ENCODE measurements at places on chromosomes 13 and 19.

DNA sequence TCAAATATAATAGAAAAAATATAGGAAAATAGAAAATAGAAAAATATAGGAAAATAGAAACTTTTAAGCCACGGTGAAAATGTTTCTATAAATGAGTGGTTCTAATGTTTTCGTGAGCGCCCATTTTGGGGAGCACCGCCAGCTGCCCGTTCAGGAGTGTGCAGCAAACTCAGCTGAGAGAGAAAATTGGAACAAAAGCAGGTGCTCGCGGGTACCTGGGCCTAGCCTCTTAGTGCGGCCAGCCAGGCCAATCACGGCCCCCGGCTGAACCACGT is 204 bp upstream of the PDX1 start:
- DNase-seq: no peak

DNA sequence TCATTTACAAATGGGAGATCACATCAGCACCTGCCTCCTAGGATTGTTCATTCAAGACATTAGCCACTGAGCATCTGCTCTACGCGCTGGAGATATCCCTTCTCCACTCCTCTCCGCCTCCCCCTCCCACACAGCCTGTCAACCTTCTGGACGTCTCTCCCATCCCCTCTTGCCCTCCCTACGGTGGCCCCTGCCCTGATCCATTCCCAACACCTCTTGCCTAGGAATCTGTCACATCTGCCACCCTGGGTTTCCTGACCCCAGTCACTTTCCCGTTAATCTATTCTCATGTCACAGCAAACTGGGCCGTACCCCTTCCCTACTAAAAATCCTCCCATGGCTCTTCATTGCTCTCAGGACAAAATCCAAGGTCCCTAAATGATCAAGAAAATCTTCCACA is 10.3 kb downstream of the DYRK1B start:
- no peak for DNase-seq

- no peak for DNase-seq
Observed at GRCh38 chr19:31418055-31418454, 68.8 kb upstream of the TSHZ3 start.

DNA sequence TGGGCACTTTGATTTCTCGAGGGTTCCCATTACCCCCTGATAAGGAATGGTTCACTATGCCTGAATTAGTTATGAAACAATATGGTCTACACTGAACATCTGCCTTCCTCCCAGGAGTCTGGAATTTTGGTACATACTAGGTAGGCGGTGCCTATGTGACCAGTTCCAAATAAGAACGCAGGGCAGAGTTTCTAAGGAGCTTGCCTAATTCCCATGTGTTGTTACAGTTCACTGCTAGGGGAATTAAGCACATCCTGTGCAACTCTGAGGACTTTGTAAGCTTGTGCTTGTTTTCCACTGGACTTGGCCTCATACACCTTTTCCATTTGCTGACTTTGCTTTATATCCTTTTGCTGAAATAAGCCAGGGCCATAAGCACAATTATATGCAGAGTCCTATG is 29.2 kb downstream of the RBM26 start:
- DNase-seq: no peak

GRCh38 chr19:38979812-38980211 is 4.3 kb upstream of the FBXO17 start:
- DNase-seq: no peak

DNA sequence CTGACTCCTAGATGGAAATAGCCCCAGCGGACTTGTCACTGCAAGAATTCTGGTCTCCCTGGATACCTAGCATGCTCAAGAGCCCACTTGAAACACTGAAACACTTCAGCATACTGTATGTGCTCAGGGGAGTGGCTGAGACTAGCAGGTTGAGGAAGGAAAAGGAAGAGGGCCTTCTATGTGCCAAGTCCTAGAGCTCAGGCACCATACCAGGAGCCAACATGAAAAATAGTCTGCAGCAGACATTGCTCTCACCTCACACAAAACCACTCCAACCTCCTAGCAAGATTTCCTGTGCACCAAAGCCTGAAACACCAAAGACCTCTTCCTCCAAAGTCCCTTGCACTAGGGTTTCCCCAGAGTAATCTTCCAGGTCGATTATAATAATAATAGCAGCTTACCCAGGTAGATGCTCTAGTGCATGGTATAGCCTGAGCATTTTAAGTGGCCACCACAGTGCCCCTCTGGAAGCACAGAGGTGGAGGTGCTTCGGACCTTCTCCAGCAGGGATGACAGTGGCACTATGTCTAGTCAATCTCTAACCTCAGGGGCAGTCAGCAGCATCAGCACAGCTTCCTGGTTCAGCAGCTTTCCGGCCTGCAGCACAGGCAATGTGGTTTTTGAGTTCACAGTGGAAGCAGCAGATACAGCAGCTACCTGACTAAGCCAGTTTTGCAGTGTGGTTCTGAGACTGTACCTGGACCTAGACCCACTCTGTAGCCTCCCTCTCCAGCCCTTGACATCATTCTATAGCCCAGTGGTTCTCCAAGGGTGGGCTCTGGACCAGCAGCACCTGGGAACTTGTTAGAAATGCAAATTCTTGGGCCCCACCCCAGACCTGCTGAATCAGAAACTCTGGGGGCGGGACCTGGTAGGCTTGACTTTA is 45.6 kb upstream of the UBE2L5 start:
- DNase-seq: no peak

GRCh38 chr13:71513411-71514033 is 353.5 kb downstream of the DACH1 start:
- no peak for DNase-seq

DNA sequence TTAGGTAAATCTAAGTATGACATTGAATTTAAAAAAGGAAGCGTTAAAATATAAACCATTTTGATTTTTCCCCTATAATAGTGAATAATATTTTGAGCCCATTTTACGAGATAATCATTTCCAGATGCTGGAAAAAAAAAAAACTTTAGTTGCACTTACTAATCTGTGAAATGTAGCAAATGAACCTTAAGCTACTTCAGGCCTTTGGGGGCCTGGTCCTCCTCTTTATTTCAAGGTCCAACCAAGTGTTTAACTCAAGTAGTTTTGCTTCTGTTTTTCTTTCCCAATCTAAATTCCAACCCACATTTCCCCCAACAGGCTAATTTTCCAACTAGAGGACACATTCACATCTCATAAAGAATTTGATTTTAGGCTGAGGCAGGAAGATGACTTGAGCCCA is 101.2 kb downstream of the TNFRSF19 start:
- DNase-seq: no peak

DNA sequence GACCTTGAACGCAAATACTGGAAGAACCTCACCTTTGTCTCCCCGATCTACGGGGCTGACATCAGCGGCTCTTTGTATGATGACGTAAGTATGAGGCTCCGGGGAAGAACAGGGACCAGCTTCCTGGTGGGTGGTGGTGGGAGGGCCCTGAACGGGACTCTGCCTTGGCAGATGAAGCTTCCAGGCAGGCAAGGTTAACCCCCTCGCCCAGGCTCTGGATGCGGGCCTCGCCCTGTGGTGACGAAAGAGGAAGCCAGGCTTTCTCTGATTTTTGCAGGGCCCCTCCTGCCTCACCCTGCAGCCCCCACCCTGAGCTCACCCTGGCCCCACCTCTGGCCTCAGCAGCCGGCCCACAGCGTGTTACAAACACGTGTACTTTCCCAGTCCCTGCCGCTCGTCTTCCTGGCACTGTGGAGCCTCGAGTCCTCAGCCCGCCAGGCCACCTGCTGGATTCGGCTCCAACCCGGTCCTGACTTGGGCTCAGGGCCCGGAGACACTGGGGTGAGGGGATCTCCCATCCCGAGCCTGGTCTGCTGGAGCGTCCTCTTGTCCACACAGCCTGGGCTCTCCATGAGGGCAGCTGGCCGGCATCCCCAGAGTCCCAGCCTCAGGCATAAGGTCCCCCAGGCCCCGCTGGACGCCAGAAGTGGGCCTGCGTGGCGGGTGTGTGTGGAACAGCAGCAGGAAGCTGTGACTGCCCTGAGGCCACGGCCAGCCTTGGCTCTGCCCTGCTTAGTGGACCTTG is 72.4 kb downstream of the KDM4B start:
- no peak for DNase-seq

DNA sequence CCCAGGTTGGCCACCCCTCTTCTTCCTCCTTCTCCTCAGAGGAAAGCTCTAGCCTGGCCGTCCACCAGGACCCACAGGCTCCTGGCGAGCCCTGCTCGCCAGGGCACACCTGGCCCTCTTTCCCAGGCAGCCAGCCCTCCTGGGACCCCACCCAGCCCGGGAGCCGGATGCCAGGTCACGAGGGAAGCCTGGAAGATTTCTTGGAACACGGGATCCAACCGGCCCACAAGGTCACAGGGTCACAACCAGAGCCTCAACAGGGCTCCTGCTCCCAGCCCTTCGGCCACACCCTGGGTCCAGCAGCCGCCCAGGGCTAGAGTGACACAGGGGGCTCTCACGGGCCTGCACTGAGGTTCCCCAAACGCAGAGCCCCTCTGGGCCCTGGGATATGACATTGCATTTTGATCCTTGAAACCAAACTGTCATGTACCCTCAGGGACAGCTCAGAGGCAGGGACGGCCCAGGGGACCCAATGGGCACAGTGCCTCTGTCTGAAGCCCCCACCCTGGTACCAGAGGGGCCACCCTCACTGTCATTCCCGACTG is 5.5 kb downstream of the MKNK2 start:
- DNase-seq: no peak

GRCh38 chr19:1183543-1184172 is 9.6 kb upstream of the SBNO2 start:
- DNase-seq: no peak

- DNase-seq: no peak
Observed at GRCh38 chr19:681029-682019, 5.1 kb downstream of the FSTL3 start.

- DNase-seq: no peak
Observed at GRCh38 chr19:31863122-31863521, 482.3 kb upstream of the ZNF507 start.

DNA sequence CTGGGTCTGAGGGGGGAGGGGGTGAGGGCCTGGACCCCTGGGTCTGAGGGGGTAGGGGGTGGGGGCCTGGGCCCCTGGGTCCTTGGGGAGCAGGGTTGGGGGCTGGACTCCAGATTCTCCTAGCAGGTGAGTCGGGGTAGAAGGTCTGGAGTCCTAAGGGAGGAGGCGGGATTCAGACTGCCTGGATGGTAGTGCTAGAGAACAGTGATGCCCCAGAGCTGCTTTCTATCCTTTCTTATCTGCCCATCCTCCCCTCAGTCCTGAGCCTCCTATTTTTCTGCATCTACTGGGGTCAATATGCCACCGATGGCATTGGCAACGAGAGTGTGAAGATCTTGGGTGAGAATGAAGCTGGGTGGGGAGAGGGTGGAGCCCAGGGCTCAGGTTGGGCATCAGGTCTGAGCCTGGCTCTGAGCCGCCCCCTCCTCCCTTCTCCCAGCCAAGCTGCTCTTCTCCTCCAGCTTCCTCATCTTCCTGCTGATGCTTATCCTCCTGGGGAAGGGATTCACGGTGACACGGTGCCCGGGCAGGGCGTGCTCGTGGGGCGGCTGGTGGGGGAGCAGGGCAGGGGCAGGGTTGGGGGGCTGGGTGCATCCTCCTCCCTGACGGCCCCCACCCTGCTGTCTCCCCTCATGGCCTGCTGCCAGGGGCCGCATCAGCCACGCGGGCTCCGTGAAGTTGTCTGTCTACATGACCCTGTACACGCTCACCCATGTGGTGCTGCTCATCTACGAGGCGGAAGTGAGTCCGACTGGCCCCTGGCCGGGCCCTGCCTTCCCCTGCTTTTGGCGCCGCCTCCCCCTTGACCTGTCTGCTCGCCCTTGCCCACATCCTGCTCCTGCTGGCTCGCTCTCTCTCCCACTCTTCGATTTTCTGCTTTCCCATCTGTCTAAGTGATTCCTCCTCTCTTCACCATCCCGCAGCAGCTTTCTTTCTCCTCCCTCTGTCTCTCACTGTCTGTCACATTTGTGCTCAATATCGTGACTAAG is 3.4 kb downstream of the TMEM145 start:
- DNase-seq: no peak

- DNase-seq: no peak
Observed at GRCh38 chr13:113361406-113361805, 2.5 kb downstream of the GRTP1 start.

- no peak for DNase-seq
Observed at GRCh38 chr13:76129305-76130000, 493.3 kb downstream of the LMO7 start.

All from caudate nucleus (tissue), 63 donors.